Type B pancreatic cell (in vitro differentiated cells): ENCODE measurements at places on chromosomes 2 and 18. TPM values are rescaled to one million over a fixed set of nuclear protein-coding genes. Genes with fewer than 3 reads are reported as not detected.

DNA sequence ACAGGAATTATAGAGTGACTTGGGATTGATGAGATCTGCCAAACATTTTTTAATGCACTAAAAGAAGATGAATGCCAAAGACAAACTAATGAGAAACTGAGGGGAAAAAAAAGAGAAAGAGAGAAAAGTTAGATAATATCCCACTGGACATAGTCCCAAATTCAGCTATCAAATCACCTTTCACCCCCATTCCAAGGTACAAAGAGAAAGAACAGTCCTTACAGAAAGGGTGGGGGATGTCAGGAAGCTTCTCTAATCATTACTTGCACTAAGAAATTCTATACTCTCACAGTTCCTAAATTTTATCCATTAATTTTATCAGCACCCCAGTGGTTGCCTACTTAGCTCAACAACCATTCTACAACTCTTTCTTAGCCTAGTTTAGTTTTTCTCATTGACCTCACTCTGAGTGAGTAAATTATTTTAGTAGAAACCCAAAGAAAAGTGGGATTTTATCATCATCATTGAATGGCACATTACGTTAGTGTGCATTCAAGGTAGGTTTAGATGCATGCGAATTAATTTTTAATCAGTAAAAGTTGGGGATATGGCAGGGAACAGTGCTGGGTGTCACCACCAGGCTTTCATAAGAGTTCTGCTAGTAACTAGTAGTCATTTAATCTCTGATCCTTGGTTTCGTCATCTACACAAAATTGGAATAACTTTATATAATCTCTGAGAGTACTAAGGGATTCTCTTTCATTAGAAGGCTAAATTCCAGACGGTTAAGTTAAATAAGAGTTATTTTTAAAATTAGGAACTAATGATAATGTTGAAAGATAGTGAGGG is 85.3 kb upstream of the CYTIP start:
- H3K36me3 ChIP-seq: no peaks in the 10 kb centered on the region
- H3K27ac ChIP-seq: no peak overlapping the region
- H3K4me1 ChIP-seq: no peaks in the 10 kb centered on the region
- DNase-seq: no peak
- H3K27me3 ChIP-seq: no peaks in the 10 kb centered on the region

DNA sequence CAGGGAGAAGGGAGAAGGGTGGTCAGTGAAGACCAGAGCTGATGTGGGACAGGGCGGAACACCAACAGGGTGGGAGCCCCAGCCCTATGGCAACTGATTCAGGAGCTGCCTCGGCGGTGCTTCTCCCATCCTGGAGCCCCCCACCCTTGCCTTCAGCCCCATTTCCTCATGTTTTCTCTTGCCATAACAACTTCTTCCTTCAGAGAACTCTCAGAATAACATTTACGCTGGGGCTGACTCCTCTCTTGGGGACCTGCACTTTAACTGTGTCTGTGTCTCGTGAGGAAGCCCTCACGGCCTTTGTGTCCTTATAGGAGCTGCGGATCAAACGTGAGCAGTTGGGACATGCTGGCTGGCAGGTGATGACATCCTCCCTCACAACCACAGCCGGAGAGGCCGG is 116.4 kb upstream of the SNTG2 start:
- peaks cover 4% of the 10 kb centered on the region for H3K27me3 ChIP-seq
- peaks cover 8% of the 10 kb centered on the region for H3K4me1 ChIP-seq
- no peaks in the 10 kb centered on the region for H3K36me3 ChIP-seq
- H3K27ac ChIP-seq: no peak overlapping the region

DNA sequence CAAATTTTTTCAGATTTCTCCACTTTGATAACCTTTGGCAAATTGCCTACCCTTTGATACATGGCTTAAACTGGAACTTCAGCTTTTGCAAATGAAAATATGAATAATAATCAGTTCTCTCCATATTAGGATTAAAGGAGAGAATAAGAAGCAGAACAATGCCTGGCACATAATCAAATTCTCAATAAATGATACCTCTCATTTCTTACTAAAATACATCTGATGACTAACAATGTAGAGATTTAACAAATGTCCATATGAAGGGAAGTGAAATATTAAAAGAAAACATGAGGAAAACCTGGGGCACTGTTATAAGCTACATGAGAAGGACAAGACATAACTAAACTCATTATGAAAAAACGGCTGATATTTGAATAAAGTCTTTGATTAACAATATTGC is 1103.6 kb downstream of the LRP1B start:
- H3K27me3 ChIP-seq: no peaks in the 10 kb centered on the region
- peaks cover 9% of the 10 kb centered on the region for H3K4me1 ChIP-seq
- H3K4me3 ChIP-seq: no peak overlapping the region
- no peak overlapping the region for H3K27ac ChIP-seq

- H3K27ac ChIP-seq: no peak overlapping the region
- peaks cover 5% of the 10 kb centered on the region for H3K4me1 ChIP-seq
- H3K27me3 ChIP-seq: no peaks in the 10 kb centered on the region
- no peak overlapping the region for H3K4me3 ChIP-seq
- no peak for DNase-seq
Measured at GRCh38 chr2:157076526-157077161, 180.9 kb upstream of the GALNT5 start.

- no peak overlapping the region for H3K4me3 ChIP-seq
- H3K36me3 ChIP-seq: peaks cover 3% of the 10 kb centered on the region
- no peak for DNase-seq
- H3K4me1 ChIP-seq: peaks cover 37% of the 10 kb centered on the region
- H3K27me3 ChIP-seq: no peaks in the 10 kb centered on the region
Measured at GRCh38 chr2:174049895-174050294, 84.7 kb upstream of the SP3 start.

DNA sequence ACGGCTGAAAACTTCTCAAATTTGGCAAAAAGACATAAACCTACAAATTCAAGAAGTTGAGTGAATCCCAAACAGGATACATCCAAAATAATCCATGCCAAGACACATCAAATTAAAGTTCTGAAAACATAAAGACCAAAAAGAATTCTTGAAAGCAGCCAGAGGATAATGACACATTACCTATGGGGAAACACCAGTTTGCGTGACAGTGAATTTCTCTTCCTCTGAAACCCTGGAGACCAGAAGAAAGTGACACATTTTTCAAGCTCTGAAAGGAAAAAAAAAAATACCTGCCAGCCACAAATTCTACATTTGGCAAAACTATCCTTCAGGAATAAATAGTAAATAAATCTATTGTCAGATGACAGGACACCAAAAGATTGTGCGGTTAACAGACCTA is 86.0 kb upstream of the AFF3 start:
- DNase-seq: no peak
- H3K4me1 ChIP-seq: no peaks in the 10 kb centered on the region
- H3K36me3 ChIP-seq: no peaks in the 10 kb centered on the region
- no peak overlapping the region for H3K4me3 ChIP-seq
- H3K27me3 ChIP-seq: peaks cover 20% of the 10 kb centered on the region

Gene MOGAT1
- total RNA-seq: 0.45 TPM in 1 of 2 replicates, not detected in the other

Gene SOS1
- 54.2 and 63.8 TPM in 2 replicates for total RNA-seq

Gene REG3A
- total RNA-seq: 0.95 and 4.0 TPM in 2 replicates

Gene FBXO48
- 1.00 and 2.0 TPM in 2 replicates for total RNA-seq

Gene RGPD3
- total RNA-seq: 0.07 and 0.17 TPM in 2 replicates
